Islet precursor cell (in vitro differentiated cells): ENCODE measurements at places on chromosomes 2 and 18.

- DNase-seq: no peak
Observed at GRCh38 chr2:80299661-80300060, 4.9 kb downstream of the LRRTM1 start.

DNA sequence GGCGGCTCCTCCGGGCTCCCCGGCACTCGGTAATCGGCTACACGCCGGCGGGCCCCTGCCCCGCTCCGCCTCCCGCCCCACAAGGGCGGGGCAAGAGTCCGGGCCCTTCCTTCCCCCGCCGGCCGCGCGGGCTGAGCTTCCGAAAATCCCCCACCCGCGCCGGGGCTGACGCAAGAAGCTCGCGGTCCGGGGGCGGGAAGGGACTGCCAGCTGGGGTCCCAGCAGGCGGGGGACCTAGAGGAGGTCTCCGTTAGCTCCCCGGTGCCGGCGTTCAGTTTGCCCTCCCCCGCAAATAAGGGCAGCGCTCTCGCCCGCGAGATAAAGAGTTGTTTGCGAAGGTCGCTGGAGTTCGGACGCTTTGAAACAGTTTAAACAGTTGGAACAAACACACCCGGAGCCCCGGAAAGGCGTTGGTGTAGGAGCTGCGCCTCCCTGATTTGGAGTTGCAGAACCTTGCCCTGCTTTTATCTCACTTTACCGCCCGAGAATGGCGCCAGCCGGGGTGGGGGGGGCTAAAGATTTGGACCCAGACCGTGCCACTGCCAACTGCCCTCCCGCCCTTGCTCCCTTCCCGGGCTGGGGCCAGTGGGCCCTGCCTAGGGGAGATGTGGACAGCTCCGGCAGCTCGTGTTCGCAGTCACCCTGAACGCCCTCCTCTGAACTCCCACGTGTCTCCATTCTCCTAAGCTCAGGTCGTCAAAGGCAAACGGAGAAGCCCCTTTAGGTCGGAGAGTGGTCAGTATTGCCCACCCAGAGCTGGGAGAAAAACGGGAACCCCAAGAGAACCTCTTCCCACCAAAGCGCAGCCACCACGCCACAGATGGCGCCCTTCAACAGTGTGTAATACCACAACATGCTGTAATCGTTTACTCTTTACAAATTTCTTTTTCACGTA lies at the start of gene NFE2L2:
Gene NFE2L2 (minus strand): TSS at position 35 of the 895 bp plus-strand sequence. CDS start 151 bp downstream, outside the sequence.
- DNase-seq: peak; percentile 89

- peak; percentile 91 for DNase-seq
Observed at GRCh38 chr2:205850611-205851010, 168.3 kb downstream of the NRP2 start.

- DNase-seq: no peak
Observed at GRCh38 chr18:69580107-69580506, 179.4 kb downstream of the DOK6 start.

DNA sequence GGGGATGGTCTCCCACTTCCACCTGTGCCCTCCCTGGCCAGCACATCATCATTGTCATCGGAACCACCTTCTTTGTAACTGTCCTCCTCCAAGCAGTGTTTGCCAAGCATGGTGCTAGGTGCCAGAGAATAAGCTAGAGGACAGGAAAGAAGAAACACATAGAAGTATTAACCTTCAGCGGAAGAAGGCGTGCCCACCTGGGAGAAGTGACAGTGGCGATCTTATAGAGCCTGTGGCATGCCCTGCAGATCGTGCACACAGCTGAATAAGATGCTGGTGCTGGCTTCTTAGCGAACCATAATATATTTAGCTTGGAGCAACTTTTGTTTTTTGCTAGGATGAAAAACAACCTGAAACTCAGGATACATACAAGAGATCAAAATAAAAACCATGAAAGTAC lies 148.0 kb downstream of the FAM210A start:
- DNase-seq: no peak

DNA sequence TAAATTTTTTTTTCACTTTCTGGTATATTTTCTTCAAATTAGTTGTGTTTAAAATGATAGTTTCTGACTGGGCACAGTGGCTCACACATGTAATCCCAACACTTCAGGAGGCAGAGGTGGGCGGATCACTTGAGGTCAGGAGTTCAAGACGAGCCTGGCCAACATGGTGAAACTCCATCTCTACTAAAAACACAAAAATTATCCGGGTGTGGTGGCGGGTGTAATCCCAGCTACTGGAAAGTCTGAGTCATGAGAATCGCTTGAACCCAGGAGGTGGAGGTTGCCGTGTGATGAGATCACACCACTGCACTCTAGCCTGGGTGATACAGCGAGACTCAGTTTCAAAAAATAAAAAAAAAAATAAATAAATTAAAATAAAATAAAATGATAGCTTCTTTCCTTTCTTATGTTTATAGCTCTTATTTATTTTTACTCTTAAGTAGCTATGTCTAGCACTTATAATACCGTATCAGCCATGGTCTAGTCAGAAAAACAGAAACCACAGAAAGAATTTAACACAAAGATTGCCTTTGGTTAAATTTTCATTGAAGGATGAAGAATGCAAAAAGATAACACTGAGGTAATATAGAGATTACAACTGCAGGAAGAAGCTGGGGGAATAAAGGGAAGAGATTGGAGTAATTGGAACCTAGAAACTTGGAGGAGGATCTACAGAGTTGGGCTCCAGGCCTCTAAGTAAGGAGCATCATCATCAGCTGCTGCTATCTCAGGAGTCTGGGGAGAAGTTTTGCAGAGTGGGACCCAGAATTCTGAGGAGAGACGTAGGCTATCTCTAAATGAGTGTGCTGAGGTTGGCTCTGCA lies 54.7 kb upstream of the MBOAT2 start:
- DNase-seq: no peak

GRCh38 chr2:71715241-71715750 lies 261.9 kb downstream of the DYSF start:
- DNase-seq: no peak

DNA sequence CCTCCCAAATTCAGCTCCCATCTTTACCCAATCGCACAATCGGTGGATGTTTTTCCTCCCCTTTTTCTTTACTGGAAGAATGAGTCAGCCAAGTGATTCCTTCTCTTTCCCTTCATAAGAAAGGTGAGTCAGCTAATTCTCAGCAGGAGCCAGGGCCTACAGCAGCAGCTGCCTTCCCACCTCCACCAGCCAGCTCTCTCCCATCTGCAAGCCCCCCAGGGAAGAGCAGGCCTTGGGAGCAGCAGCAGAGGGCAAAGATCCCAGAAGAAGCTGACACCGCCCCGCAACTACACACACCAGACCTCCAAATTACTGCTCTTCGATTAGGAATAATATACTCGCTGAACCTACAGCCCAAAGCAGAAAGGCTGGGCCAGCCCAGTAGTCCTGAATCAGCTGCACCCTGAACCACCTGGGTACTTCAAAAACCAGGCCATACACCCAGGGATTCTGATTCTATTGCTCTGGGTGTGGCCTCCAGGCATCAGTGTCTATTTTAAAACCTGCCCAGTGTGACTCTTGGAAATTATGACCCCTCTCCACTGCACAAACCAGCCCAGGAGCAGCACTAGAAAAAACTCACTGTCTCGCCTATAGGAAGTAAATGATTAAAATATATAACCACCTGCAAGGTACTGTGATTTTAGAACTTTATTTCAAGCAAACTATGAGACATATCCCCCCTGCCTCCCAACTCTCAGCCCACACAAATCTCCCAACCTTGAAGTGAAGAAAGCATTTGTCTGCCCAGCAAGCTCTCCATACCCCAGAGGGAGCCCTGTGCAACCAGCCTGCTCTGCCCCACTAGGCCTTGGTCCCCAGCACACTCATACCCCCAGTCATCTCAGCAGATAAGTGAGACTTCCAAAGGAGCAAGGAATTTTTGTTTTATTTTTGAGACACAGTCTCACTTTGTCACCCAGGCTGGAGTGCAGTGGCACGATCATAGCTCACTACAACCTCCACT lies 7.3 kb downstream of the SFXN5 start:
- peak; percentile 80 for DNase-seq

DNA sequence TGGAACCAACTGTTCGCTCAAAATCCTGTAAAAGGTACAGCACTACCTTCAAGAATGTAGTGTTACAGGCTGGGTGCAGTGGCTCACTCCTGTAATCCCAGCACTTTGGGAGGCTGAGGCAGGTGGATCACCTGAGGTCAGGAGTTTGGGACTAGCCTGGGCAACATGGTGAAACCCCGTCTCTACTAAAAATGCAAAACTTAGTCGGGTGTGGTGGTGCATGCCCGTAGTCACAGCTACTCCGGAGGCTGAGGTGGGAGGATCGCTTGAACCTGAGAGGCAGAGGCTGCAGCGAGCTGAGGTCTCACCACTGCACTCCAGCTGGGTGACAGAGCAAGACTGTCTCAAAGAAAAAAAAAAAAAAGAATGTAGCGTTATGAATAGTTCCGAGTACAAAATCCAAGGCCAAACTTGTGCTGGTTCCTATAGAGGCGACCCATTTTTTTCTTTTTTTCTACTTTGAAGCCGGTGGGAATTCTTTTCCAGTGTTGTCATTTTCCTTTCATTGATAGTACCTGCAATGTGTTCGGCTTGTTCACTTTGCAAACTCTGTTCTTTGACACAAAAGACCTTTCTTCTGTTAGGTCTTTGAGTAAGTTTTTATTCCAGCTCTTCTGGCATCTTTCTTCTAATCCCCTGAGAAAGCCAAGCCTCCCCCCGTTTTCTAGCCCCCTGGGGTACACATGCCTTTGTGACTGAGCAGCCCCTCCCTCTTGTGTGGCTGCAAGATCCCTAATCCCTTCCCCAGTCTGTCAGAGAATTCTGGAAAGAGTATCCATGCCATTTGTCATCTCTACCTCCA lies 25.1 kb downstream of the INPP5D start:
- no peak for DNase-seq

DNA sequence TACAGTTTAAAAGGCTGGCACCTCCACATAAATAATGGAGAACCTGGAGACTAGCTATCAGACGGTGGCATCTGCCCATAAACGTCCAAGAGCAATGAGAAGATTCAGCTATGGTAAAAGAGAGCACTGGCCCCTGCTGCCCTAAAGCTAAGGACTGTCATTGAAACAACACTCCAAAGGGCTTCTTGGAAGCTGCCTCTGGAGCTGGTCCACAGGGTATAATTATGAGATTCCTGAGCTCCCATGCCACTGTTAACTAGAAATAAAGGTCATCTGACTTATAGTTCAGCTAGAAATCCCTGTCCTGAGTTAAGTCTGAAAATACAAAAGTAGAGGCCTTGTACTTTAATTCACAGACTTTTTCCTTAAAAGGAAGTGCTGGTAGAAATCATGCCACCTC lies 39.9 kb upstream of the RBMS1 start:
- peak; percentile 75 for DNase-seq

DNA sequence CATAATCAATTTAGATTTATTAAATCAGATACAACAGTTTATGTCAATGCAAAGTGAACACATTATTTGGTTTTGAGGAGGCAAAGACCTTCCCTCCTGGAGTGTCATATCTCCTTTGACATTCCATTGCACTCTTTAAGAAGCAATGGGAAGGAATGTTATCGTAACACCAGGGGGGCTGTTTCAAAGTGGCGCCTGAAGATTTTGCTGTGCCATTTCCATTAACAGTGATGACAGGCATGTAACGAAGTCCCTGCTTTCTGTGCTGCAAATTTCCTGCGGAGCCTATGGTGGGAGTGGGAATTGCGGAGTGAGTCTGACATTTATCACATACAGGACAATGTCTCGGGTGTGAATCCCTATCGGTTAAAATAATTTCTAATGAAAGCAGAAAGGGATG lies 499.6 kb upstream of the RAB6C start:
- DNase-seq: peak; percentile 43

DNA sequence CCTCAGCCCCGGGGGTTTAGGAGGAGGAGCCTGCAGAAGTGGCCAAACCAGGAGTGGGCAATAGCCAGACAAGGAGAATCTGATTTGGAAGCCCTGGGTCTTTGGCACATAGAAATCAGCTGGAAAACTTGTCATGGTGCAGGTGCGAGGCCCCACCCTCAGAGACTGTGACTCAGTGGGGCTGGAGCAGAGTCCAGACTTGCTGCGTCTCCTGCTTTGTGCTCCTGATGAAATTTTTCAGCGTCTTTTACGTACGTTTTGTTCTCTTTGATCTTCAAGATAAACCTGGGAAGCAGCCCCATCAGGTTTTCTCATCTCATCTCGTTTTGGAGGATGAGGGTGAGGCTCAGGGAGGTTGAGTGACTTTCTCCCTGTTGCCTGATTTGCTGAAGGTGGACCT lies 114.1 kb downstream of the CABLES1 start:
- no peak for DNase-seq

- peak; percentile 71 for DNase-seq
Observed at GRCh38 chr2:45851576-45852304, 200.3 kb downstream of the PRKCE start.

DNA sequence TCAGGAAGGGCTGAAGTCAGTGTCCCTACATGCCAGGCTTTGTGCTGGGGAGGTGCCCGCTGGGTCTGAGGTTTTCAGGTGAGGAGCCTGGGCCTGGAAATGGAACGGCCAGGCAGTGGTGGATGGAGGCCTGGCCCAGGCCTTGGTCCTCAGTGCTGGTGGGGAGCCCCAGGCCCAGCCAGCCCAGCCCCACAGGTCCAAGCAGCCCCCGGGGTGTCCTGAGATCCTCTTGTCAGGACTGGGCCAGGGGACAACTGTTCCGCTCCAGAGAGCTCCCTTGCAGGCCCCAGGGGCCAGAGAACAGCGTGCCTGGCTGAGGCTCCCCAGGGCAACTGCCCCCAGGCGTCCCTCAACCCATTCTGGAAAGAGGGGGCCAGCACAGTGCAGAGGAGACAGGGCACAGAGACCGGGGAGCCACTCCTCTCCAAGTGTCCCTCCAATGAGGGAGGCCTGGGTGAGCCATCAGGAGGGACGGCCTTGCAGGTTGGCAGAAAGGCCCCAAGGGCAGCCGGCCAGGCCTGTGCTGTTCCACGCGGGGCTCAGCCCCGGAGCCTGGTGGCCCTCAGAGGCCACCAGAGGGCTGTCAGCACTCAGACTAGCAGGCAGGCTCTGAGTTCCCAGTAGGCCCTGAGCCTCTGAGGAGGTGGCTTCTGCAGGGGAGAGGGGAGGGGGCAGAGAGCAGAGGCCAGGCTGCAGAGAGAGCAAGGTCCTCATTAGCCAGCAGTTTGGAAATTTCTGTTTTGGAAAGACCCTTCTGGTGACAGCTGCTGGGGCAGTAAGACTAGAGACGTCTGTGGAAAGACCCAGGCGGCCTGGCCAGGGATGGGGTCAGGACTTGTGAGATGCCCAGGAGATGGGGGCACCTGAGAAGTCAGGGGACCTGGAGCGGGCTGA lies 29.4 kb upstream of the SNED1 start:
- DNase-seq: no peak

DNA sequence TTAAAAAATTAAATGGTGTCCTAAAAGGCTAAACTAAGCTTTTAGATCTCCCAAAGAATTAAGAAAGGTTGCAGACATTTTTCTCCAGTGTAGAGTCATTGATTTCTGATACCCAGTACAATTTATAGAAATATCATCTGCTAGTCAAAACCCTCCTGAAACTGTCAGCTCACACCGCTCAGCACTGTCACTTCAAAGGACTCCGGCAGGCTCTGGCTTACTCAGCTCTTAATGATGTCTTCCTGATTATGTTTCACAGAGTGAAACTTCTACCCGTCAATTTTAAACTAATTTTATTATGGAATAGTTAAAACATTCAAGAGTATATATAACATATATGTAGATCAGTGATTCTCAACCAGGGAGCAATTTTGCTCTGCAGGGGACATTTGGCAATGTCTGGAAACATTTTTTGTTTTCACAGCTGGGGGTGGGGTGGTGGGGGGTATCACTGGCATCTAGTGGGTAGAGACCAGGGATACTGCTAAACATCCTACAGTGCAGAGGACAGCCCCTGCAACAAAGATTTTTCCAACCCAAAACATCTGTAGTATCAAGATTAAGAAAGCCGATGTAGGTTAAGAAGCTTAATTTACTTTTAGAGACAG lies 31.6 kb downstream of the CDK15 start:
- DNase-seq: no peak
